Testis (tissue), 5 donors: ENCODE measurements at places on chromosomes 7 and 10. TPM values are rescaled to one million over a fixed set of nuclear protein-coding genes. Genes with fewer than 3 reads are reported as not detected.
A peak's percentile ranks its signal among the peaks of the same experiment; 100 is the strongest.

RHOBTB1 gene
- total RNA-seq = 44.7 TPM

GRCh38 chr7:73353243-73353642 is 25.3 kb downstream of the FKBP6 start:
- no peaks in the 10 kb centered on the region for H3K27me3 ChIP-seq
- H3K36me3 ChIP-seq = no peaks in the 10 kb centered on the region
- no peak for DNase-seq
- H3K4me1 ChIP-seq = peaks cover 7% of the 10 kb centered on the region

DNA sequence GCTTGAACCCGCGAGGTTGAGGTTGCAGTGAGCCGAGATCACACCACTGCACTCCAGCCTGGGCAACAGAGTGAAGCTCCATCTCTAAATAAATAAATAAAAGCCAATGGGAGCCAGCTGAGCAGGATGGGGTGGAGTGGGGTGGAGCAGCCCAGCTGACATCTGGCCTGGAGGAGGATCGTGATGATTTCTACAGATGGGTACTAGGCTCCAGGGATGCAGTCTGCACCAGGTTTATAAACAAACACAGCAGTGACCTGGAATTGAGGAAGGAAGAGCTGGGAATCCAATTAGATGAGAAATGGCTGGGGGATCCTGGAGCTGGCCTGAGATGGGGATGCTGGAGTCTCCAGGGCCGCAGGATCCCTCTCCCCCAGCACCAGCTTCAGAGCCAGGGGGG is 7.3 kb upstream of the GRIFIN start:
- H3K36me3 ChIP-seq = no peaks in the 10 kb centered on the region
- peaks cover 23% of the 10 kb centered on the region for H3K4me1 ChIP-seq
- no peak for DNase-seq
- no peak overlapping the region for H3K4me3 ChIP-seq
- H3K27me3 ChIP-seq = no peaks in the 10 kb centered on the region

GRCh38 chr10:1255600-1256431 is 199.6 kb downstream of the WDR37 start:
- DNase-seq = no peak
- no peak overlapping the region for H3K4me3 ChIP-seq
- no peak overlapping the region for H3K27ac ChIP-seq

DNA sequence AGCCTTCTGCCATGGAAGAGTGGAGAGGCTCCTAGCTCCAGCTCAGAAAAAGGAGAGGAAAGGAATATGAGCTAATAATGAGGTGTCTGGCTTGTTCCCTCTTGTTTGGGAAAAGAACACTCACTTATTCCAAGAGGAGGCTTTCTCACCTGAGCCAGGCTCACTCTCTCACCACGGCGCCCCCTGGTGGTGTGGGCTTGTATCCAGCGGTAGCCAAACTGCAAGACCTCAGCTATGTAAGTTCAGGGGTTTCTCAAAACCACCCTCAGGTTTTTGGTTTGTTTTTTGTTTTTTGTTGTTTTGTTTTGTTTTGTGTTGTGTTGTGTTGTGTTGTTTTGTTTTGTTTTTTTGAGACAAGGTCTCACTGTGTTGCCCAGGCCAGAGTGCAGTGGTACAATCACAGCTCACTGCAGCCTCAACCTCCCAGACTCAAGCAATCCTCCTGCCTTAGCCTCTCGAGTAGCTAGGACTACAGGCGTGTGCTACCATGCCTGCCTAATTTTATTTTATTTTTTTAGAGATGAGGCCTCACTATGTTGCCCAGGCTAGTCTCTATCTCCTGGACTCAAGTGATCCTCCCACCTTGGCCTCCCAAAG is 124.0 kb downstream of the TMEM130 start:
- DNase-seq = peak; percentile 91
- H3K36me3 ChIP-seq = no peaks in the 10 kb centered on the region
- no peaks in the 10 kb centered on the region for H3K4me1 ChIP-seq
- H3K4me3 ChIP-seq = no peak overlapping the region

DNA sequence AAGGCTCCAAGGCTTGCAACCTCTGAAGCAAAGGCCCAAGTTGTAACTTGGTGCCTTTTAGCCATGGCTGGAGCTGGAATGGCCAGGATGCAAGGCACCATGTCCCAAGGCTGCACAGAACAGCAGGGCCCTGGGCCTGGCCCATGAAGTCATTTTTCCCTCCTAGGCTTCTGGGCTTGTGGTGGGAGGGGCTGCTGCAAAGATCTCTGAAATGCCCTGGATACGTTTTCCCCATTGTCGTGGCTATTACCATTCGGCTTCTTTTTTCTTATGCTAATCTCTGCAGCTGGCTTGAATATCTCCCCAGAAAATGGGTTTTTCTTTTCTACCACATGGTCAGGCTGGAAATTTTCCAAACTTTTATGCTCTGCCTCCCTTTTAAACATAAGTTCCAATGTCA is 234.2 kb downstream of the CDK14 start:
- no peak overlapping the region for H3K27ac ChIP-seq
- H3K27me3 ChIP-seq = no peaks in the 10 kb centered on the region
- H3K36me3 ChIP-seq = no peaks in the 10 kb centered on the region
- H3K4me3 ChIP-seq = no peak overlapping the region

FAM241B gene
- 11.6 TPM for total RNA-seq

- no peak overlapping the region for H3K4me3 ChIP-seq
- H3K27me3 ChIP-seq = no peaks in the 10 kb centered on the region
- peak; percentile 77 for DNase-seq
- H3K36me3 ChIP-seq = no peaks in the 10 kb centered on the region
- peaks cover 54% of the 10 kb centered on the region for H3K4me1 ChIP-seq
Observed at GRCh38 chr10:109894516-109894915, 28.8 kb downstream of the XPNPEP1 start.

- no peaks in the 10 kb centered on the region for H3K27me3 ChIP-seq
- H3K4me1 ChIP-seq = no peaks in the 10 kb centered on the region
- no peak for DNase-seq
- H3K36me3 ChIP-seq = no peaks in the 10 kb centered on the region
- no peak overlapping the region for H3K4me3 ChIP-seq
Observed at GRCh38 chr7:20158684-20159083, 58.5 kb downstream of the MACC1 start.

GRCh38 chr10:74334221-74334620 is 183.2 kb downstream of the ADK start:
- H3K36me3 ChIP-seq = no peaks in the 10 kb centered on the region
- DNase-seq = no peak
- H3K27ac ChIP-seq = no peak overlapping the region
- H3K4me3 ChIP-seq = no peak overlapping the region
- no peaks in the 10 kb centered on the region for H3K4me1 ChIP-seq

FAM25C gene
- total RNA-seq = not detected

GRCh38 chr10:30755441-30755953 is 125.9 kb upstream of the LYZL2 start:
- no peaks in the 10 kb centered on the region for H3K4me1 ChIP-seq
- H3K27ac ChIP-seq = no peak overlapping the region
- no peaks in the 10 kb centered on the region for H3K36me3 ChIP-seq
- H3K27me3 ChIP-seq = no peaks in the 10 kb centered on the region
- no peak for DNase-seq

C7orf57 gene
- total RNA-seq = 12.3 TPM

CD36 gene
- 5.6 TPM for total RNA-seq

DNA sequence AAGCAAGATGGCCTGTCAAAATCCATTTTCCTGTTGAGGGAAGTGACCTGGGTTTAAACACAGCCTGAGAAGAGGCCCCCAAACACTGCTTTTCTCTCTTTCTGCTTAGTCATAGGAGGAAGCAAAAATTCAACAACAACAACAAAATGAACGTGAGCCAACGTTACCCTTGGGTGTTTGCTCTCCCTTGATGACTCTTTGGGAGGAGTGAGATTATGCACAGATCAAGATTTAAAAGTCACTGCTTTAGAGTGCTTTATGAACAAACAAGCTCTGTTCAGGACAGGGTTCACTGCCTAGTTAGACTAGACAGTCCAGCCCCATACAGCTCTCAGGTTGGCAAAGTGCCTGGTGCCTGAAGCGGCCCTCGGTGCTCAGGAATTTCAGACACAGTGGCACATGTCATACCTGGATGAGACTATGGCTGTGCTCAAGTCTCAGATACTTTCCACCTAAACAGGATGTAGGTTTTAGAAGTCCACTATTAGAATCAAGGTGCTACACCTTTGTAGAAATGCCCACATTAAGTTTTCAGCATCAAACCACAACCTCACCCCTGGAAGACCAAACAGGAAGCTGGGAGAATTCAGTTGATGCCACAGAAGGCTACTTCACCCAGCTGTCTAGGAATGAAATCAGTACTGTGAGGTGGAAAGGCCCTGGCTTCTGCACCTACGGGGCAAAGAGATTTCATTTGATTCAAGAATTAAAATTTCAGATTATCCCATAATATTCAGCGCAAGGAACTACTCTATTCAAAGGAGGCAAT is 38.7 kb downstream of the DENND11 start:
- DNase-seq = no peak
- H3K4me1 ChIP-seq = no peaks in the 10 kb centered on the region
- H3K36me3 ChIP-seq = no peaks in the 10 kb centered on the region
- no peaks in the 10 kb centered on the region for H3K27me3 ChIP-seq
